ENCODE measurements at places on chromosomes 4 and X. TPM values are rescaled to one million over a fixed set of nuclear protein-coding genes. Genes with fewer than 3 reads are reported as not detected.
A peak's percentile ranks its signal among the peaks of the same experiment; 100 is the strongest.

DNA sequence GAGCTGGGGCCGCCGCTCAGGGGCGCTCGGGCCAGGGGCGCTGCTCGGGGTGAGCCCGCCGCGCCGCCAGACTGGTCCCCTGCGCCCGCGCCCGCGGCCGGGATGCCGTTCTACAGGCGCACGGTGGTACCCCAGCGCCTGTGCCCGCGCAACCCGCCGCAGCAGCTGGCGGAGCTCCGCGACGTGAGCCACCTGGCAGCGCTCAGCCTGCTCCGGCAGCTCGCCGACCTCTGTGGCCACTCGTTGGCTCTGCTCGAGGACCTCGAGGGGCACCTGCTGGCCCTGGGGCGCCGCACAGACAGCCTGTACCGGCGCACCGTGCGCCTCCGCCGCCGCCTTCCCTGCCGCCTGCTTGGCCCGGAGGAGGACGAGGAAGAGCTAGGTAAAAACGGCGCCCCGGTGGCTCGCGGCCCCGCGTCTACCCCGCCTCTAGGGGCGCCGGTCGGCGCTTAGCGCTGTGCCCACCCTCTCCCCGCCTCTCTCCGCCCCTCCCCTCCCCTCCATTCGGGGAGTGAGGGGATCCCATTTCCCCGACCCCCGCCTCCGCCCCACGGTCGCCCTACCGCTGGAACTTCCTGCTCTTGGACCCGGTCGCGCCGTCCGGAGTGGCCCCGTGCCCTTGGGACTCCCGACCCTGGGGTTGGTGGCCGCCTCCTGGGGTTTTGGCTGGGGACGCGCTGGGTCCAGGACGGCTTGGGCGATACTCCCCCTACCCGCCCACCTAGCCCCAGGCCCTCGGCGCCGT lies 513 bp downstream of the NHSL2 start:
- no peaks in the 10 kb centered on the region for H3K36me3 ChIP-seq
- peak; percentile 18 for DNase-seq
- no peaks in the 10 kb centered on the region for H3K27me3 ChIP-seq

DNA sequence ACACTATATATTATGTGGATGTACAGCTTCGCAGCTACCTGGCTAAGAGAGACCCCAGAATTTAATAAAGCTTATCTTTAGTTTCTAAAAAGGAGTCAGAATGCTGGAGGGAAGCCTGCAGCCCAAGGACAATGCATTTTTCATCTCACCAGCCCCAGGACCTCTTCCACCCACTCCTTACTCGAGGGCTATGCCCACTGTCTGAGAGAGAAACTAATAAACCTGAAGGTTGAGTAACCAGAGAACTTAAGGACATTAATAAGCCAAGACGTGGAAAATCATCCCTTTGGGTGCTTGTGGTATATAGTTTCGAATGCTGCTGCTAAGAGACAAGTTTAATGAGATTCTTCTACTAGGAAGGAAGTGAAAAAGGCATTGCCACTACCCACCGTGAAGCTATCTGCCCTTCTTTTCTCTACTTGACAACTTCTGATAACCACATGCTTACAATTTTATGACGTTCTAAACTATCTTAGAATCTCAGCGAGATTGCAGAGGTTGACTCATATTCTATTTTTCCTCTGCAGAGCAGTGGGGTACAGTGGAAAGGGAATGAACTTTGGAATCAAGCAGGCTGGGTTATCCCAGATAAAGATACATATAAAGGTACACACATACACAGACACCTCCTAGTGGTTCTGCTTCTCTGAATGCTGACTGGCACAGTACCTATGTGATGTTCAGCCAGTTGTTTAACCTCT lies 3.3 kb downstream of the RELL1 start:
- H3K27ac ChIP-seq, result no peak overlapping the region
- peaks cover 31% of the 10 kb centered on the region for H3K4me1 ChIP-seq
- DNase-seq, result peak; percentile 72
- no peaks in the 10 kb centered on the region for H3K36me3 ChIP-seq
- H3K4me3 ChIP-seq, result no peak overlapping the region

Gene ADH1C
- not detected for total RNA-seq

DNA sequence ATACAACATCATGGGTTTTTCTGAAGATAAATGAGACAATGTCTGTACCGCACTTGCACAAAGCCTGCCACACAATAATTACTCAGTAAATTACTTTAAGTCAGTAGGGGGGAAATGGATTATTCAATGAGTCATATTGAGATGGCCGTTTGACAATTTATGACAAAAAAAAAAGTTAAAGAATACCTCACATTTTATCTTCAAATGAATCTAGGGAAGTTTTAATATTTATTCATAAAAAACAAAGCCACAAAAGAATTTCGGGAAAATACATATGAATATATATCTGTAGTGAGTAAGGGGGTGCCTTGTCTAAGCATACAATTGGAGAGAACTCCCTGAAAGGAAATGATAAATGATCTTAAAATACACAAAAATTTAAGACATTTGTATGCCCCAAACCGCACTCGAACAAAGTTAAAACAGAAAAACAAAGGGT lies 197.0 kb upstream of the SLC7A11 start:
- no peaks in the 10 kb centered on the region for H3K36me3 ChIP-seq
- no peaks in the 10 kb centered on the region for H3K4me1 ChIP-seq

Gene MGARP
- not detected for total RNA-seq

Gene GRIA3
- total RNA-seq, result not detected

Gene GLRA2
- not detected for total RNA-seq

Gene TLR7
- 10.8 TPM for total RNA-seq

- no peak overlapping the region for H3K27ac ChIP-seq
- no peak overlapping the region for H3K4me3 ChIP-seq
- no peaks in the 10 kb centered on the region for H3K27me3 ChIP-seq
- H3K4me1 ChIP-seq, result no peaks in the 10 kb centered on the region
- no peak for DNase-seq
Measured at GRCh38 chr4:170080496-170080895, 9.3 kb downstream of the AADAT start.

Gene MTNR1A
- total RNA-seq, result not detected

Gene TRO
- total RNA-seq, result 5.8 TPM

DNA sequence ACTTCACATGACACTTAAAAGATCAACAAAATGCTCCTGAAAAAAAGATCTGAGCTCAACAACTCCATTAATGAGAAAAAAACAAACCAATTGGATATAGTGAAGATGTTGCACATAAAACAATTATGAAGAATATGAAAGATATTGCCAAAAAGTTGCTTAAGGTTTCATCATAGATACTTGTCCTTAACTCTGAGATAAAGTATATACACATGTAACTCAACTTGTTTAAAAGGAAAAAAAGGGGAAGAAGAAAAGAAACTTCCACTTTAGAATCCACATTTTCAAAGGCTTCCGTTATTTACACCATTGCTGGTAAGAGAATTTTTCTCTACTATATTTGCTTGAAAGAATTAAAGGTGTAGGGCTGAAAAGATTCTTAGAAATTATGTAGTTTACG lies 2.7 kb downstream of the AFAP1 start:
- no peak overlapping the region for H3K4me3 ChIP-seq
- no peaks in the 10 kb centered on the region for H3K27me3 ChIP-seq
- no peak for DNase-seq
- peaks cover 17% of the 10 kb centered on the region for H3K4me1 ChIP-seq
- no peak overlapping the region for H3K27ac ChIP-seq

DNA sequence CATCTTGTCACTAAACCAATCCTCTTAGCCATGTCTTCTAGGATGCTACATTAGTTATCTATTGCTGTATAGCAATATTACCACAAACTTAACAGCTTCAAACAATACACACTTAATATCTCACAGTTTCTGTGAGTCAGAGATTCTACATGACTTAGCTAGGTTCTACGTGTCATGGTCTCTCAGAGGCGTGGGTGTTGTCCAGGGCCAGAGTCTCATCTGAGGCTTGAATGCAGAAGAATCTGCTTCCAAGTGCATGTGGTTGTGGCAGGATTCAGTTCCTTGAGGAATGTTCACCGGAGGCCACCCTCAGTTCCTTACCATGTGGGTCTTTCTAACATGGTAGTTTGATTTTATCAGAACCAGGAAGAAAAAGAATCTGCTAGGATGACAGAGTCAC lies 26.4 kb downstream of the PPP1R2C start:
- no peaks in the 10 kb centered on the region for H3K4me1 ChIP-seq
- DNase-seq, result no peak
- H3K36me3 ChIP-seq, result no peaks in the 10 kb centered on the region
- H3K4me3 ChIP-seq, result no peak overlapping the region

Gene ZNF630
- not detected for total RNA-seq

Gene LANCL3
- total RNA-seq, result 0.12 TPM

- no peak for DNase-seq
- H3K27ac ChIP-seq, result no peak overlapping the region
- H3K4me3 ChIP-seq, result no peak overlapping the region
- peaks cover 70% of the 10 kb centered on the region for H3K36me3 ChIP-seq
Measured at GRCh38 chrX:15813416-15813815, 23.1 kb downstream of the ZRSR2 start.

- no peak overlapping the region for H3K4me3 ChIP-seq
- H3K36me3 ChIP-seq, result no peaks in the 10 kb centered on the region
- H3K4me1 ChIP-seq, result no peaks in the 10 kb centered on the region
- no peak overlapping the region for H3K27ac ChIP-seq
- DNase-seq, result no peak
Measured at GRCh38 chrX:13131396-13132137, 87.1 kb upstream of the FAM9C start.

Gene ZMAT1
- 38.4 TPM for total RNA-seq

DNA sequence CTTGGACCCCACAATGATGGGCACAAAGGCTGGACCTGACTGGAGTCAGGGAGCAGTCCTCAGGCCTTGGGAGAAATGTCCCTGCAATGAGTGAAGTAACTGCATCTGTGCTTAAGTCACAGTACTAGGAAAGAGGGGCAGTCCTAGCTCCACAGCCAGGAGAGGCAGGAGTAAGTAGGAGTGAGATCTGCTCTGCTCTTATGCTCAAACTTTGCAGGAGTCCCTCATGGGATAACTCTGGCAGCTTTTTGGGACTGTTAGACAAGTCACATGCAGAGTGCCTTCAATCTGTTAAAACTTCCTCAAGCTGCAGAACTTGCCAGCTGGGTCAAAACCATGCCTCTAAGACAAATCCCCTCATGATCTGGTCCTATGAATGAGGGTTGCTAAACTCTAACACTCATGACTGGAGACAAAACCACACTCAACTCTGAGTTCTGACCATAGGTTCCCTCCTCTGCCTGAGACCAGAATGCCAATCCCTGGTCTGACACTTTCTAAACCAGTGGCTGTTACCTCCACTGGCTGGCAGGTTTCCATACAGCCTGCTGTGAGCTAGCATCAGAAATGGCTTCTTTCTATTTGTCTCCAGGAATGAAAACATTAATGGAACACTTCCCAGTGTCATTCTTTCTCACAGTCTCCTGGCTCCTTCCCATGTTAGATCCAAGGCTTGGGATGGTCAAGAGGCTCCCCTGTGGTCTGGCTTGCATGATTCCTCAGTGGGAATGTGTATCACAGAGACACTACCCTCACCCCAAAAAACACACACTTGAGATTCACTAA lies 819.3 kb downstream of the PCDH7 start:
- no peak overlapping the region for H3K27ac ChIP-seq
- no peaks in the 10 kb centered on the region for H3K36me3 ChIP-seq
- DNase-seq, result no peak
- H3K4me1 ChIP-seq, result no peaks in the 10 kb centered on the region
- no peak overlapping the region for H3K4me3 ChIP-seq
- no peaks in the 10 kb centered on the region for H3K27me3 ChIP-seq

- no peaks in the 10 kb centered on the region for H3K27me3 ChIP-seq
- H3K4me1 ChIP-seq, result no peaks in the 10 kb centered on the region
- no peaks in the 10 kb centered on the region for H3K36me3 ChIP-seq
- H3K27ac ChIP-seq, result no peak overlapping the region
- H3K4me3 ChIP-seq, result no peak overlapping the region
Measured at GRCh38 chrX:144586756-144587155, 660.5 kb upstream of the SPANXN1 start.

Gene HMX1
- total RNA-seq, result not detected

DNA sequence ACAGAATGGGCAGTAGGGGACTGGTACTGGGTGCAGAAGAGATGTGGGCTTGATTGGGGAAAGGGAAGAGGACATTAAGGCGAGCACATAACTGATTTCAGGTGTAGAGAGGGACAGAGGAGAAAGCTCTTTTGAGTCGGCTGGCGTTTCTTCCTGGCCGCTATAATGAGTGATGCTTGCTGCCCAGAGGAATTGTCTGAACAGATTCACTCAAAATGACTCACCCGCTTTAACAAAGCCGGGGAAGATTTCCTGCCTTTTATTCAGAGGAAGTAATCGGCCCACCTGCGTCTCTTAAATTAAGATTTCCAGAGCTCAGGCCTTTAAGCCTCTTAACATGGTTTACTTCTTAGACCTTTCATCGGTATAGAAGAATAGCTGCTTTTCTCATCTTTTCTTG lies 102.1 kb upstream of the AP1S2 start:
- no peak overlapping the region for H3K4me3 ChIP-seq
- no peak for DNase-seq
- no peaks in the 10 kb centered on the region for H3K36me3 ChIP-seq
- no peaks in the 10 kb centered on the region for H3K4me1 ChIP-seq
- no peaks in the 10 kb centered on the region for H3K27me3 ChIP-seq
- H3K27ac ChIP-seq, result no peak overlapping the region

DNA sequence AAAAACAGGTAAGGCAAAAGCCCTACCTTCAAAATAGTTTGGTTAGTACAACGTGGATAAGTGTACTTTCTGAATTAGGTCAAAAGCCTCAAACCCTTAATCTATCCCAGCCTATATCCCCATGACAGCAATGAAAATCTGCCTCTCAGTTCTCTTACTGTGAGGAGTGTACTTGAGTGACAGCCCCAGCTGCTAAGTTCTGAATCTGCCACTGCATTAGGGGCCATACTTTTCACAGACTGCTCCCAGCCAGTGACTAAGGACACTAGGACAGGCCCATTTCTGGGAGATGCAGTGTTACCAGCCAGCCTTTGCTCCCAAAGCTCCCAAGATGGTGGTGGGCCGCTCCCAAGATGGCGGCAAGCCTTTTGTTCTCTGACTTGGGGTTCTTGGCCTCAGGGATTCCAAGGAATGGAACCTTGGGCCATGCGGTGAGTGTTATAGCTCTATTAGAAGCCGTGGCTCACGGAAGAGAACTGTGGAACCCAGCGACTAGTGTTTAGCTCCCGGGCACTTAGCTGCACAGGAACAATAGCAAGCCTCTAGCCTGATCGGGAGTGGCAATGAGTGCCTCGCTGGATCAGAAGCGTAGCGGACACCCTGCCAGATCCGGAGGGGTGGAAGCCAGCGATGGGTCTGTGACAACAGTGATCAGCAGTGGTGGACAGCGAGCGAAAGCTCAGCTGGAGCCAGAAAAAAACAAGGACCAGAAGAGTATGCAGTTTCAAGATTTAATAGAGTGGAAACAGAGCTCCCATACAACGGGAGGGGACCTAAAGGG lies 175.6 kb upstream of the NRK start:
- no peak overlapping the region for H3K27ac ChIP-seq
- H3K4me1 ChIP-seq, result no peaks in the 10 kb centered on the region
- H3K36me3 ChIP-seq, result no peaks in the 10 kb centered on the region
- no peaks in the 10 kb centered on the region for H3K27me3 ChIP-seq
- H3K4me3 ChIP-seq, result no peak overlapping the region
- DNase-seq, result no peak

DNA sequence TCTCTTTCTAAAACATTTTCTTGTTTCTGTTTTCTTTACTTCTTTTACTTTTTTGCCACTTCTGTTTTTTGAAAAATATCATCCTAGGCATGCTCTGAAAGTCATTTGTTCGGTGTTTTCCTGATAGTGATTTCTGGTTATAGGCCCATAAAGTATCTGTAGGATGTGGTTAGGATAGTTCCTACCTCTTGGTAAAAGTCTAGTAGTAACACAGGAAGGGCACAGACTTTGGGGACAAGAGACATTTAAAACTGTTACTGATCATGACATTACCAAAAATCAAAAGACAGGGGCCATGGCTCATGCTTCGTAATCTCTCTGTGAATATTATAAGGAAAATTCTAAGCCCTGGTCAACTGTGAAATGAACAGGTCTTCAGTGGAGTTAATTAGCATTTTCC lies 44.8 kb downstream of the FHL1 start:
- no peak overlapping the region for H3K4me3 ChIP-seq
- H3K27ac ChIP-seq, result no peak overlapping the region
- H3K4me1 ChIP-seq, result peaks cover 14% of the 10 kb centered on the region
- no peak for DNase-seq
- no peaks in the 10 kb centered on the region for H3K36me3 ChIP-seq

Data from B cell (primary cell).